Left lung (tissue), 14 donors: ENCODE measurements at places on chromosomes 5 and 9. TPM values are rescaled to one million over a fixed set of nuclear protein-coding genes. Genes with fewer than 3 reads are reported as not detected.

DNA sequence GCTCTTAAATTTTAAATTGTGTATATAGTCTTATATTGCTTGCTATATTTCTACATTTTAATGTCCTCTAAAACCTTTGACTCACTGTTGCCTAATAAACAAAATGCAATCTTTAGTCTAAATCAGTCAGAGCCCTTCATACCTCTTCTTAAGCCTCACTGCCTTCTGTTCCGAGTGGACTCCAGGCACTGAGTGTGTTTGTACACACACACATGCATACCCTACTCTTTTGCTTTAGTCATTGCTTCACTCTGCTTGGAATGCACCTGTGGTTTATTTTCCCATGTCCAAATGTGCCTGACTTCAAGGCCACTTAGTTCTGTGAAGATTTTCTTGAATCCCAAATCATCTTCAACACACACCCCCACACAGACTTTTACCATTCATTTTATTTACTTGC, 60.9 kb downstream of the SLC12A2 start:
- no peak for DNase-seq

DNA sequence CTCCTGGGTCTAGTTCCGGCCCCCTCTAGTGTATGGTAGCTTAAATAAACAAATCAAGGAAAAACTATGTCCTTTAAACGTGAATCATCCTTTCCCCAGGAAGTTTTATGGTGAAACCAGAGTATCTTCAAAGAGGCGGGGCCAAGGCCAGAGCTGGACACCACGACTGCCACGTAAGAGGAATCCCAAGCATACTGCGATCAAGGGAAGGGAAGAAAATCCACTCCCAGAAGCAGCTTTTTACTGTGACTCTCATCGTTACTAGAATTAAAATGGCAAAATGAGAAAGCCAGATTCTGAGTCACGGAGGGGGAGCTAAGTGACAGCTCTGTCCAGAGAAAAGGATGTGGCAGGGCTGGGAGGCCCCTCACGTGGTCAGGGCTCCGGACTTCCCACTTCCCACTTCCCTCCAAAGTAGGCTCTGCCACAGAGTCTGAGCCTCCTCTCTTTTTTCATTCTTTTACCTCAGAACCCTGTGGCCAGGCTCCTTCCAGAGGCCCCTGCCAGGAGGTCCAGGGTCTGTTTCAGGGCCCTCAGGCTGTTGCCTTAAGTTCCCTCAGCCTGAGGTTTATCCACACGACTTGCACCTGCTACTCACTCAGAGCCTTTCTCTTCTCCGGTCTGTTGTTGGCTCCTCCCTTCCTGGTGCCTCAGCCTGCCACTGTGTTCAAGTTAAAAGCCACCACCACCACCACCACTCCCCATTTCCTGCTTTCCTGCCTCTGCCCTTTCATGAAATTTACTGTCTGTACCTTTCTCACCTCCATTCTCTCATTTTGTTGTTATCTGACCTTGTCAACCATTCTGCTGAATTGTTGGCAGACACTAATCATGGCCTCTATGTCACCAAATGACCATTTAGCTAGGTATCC, 1.4 kb upstream of the GLRX start:
- DNase-seq = peak; percentile 89

DNA sequence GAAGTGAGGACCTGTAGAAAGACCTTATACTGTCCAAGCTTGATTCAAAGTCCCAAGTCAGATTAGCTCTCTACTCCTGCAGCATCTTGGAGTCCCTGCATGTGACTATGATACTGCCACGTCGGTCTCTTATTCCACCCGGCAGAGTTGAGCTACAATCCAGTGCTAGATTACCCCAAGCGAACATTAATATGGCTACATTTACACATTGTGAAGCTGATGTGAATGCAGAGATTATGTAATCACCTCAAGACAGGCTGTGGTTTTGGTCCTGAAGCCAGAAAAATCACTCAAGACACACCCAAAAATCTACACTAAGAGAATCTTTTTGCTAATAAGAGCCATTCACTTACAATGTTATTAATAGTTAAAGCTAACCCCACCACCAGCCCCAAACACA, 116.7 kb downstream of the GNA14 start:
- no peak for DNase-seq

DNA sequence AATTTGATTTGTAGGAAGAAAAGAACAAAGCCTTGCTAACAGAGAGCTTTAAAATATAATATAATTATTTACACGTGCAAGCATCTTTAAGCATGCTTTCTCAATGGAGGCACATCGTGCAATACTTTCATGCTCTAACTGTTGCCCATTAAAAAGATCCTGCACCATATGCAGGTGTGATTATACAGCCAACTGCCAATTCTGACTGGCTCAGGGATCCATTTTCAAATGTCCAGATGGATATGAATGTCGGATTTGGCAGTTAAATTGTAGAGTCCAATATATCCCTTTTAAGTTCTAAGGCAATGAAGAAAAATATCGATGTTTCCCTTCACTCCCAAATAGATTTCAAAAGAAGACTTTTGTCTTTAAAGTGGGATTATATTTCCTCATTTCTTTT, 416.4 kb upstream of the CD180 start:
- DNase-seq = no peak

GRCh38 chr5:115317736-115318135, 21.3 kb upstream of the CCDC112 start:
- no peak for DNase-seq

DNA sequence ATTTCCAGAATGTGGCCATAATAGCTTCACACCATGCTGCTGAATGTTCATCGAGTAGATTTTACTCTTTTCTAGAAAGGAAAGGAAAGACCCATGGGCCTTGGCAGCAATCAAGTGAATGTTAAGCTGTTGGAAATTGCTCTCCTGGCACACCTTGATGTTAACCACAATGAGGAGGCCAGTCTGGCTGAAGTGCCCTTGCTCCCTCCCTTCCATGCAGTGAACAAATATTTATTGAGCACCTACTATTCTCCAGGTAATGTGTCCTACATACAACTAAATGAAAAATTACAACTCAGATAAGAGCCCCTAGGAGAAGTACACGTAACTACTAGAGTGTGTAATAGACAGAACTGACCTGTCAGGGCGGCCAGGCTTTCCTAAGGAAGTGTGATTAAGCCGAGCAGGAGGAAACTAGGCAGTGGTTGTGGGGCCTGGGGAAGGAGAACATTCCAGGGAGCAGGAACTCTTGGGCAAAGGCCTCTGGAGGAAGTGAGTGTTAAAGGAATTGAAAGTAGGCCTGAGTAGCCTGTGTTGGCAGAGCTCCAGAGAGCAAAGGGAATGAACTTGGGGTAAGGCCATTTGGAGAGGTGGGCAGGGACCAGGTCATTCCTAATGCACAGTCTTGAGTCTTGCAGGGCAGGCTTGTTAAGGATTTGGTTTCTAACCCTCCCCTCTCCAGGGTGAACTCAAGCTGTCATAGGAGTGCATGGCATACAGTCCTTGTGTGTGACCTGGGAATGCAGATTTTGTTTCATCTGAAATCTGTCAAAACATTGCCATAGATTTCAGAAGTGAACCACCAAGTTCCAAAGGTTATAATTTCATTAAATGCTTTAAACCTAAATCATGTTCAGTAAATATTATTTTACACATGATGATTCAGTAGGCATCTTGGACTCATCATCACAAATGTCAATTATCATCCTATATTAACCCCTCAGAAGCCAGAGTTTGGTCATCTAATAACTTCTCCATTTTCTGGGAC, 9.0 kb upstream of the ZSWIM6 start:
- no peak for DNase-seq

DNA sequence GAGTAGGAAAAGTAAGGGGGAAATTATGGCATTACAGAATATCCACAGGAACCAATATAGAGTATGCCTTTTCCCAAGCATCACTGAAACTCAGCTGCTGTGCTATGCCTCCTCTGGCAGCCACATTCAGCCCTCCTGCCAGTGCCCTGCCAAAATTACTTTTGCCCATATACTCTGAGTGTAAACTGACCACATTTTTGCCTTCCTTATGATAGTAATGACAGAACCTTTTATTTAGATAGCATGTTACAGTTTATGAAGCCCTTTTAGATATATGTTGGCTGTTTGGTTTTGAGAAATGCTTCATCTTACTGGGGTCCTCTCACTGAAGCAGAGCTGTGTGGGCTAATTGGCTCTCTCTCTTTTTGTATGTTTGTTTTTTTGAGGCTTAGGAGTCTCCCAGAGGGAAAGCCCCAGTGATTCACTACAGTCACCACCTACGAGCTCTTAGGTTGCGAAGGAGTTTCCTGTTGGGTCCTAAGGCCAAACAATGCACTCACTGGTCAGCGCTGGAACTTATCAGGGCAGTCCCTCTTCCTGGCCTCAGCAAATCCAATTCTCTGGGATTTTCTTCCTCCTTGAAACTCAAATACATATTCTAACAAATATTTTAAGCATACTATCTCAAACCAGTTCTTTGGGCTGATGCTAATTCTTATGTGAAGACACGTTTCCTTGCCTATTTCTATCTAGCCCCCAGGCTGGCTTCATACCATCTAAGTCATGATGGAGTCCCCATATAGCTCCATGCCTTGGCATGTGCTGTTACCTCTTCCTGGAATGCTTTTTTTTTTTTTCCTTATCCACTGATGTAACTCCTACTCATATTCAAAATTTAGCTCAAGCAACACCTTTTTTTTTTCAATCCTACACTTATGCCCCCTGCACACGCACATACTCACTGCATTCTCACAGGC, 3.7 kb downstream of the PHF24 start:
- DNase-seq = no peak

DNA sequence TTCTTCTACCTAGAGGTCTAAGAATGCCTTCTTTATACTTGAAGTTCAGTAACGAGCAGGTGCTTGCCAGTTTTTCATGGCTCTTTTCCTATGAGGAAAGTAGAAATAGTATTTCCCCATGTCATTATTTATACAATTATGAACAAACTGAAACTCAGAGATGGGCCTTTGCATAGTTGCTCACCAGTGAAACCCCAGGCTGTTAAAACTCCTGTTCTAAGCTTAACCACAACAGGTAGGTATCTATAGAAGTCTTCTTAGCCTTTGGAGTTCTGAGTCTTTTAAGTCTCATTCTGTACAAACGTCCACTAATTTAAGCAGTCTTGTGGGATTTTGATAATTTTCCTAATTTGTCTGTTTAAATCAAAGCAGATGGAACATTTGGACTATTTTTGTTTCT, 90.1 kb downstream of the STARD4 start:
- no peak for DNase-seq

- DNase-seq = no peak
These were observed 27.4 kb downstream of the CENPK start for GRCh38 chr5:65535529-65535987.

DNA sequence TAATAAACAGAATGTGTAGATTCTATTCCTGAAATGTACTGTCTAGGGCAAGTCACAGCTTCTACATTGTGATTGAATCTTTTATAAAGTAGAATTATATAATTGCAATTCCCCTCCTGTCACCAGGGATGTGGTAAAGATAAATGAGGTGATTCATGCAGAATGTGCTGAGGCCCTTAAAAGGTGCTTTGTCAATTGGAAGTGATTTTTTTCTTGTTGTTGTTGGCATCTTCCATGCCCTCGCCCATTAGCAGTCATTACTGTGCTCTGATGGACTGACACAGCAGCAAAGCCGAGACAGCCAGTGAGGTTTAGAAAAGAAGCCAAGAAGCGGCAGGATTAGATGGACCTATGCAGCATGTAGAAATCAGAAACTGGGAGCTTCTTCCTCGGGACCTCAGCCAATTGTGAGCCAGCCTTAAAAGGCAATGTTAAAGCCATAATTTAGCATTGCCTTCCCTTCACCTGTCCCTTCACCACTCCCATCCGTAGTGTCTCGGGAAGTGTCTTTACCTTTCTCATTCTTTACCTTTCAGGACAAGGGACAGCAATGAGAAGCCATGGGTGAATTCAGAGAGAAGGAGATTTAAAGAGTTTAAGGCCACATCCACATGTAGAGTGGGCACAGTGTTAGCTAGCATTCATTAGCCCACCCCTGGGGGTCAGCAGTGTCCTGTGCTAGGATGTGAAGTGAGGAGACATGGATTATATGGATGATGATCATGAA, 257.8 kb downstream of the PLK2 start:
- no peak for DNase-seq

- no peak for DNase-seq
These were observed 277.9 kb upstream of the IRX2 start for GRCh38 chr5:3029396-3029795.

DNA sequence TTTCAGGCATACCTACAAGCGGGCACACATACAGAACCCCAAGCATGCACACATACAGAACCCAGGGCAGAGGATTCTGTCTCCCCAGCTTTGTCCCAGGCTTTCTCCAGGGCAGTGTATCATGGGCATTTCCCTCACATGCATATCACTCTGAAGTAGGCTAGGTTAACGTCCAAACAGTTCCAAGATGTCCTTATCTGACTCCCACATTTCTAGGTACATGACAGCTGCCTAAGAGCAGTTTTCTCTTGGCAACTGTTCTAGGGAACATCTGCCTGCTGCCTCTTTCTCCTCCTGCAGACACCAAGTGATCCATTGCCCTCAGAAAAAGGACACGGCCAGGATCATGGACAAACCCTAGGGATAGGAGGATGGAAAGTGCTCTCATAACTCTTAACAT, 84.9 kb upstream of the NR3C1 start:
- DNase-seq = no peak

DNA sequence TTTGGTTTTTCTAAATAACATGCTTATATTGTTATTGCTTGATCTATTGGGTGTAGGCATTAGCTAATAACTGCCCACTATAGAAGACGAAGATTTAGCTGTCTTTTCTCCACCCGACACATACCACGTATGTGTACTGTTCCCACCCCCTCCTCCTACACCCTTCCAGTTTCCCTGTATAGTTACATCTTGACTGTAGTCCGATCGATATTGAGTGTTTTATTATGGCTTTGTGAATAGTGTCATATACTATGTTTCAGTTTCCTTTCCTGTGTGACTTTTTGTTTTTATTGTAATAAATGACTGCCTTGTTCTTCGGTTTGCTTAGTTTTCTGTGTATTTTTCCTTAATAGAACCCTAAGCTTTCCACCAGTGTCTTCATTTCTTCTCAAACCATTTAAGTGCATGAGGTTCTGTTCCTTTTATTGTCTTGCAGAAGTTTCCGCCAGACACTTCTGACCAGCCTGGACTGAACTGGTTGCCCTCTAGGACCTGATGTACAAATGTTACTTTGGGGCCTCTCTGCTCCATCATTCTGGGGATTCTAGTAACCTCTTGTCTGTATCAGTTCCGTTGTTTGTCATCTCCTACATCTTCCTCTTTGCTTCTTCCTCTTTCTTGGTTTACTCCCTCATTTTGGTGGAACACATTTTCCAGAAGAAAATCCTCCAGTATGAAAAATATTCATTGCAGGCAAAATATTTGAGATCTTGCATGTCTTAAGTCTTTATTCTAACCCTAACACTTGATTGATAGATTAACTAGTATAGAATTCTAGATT, 61.8 kb downstream of the PRKACG start:
- no peak for DNase-seq

GRCh38 chr9:105880517-105880916, 186.2 kb downstream of the TMEM38B start:
- DNase-seq = no peak

- DNase-seq = no peak
These were observed 38.0 kb downstream of the RAPGEF1 start for GRCh38 chr9:131701789-131702337.

KIF20A gene
- 54.1 TPM for polyA plus RNA-seq

TTC16 gene
- polyA plus RNA-seq = 0.99 TPM

GAS1 gene
- polyA plus RNA-seq = 25.6 TPM
